ENCODE measurements at places on chromosomes 4 and X.

- no peak for DNase-seq
These were observed 8.9 kb downstream of the POLA1 start for GRCh38 chrX:24702362-24703184.

DNA sequence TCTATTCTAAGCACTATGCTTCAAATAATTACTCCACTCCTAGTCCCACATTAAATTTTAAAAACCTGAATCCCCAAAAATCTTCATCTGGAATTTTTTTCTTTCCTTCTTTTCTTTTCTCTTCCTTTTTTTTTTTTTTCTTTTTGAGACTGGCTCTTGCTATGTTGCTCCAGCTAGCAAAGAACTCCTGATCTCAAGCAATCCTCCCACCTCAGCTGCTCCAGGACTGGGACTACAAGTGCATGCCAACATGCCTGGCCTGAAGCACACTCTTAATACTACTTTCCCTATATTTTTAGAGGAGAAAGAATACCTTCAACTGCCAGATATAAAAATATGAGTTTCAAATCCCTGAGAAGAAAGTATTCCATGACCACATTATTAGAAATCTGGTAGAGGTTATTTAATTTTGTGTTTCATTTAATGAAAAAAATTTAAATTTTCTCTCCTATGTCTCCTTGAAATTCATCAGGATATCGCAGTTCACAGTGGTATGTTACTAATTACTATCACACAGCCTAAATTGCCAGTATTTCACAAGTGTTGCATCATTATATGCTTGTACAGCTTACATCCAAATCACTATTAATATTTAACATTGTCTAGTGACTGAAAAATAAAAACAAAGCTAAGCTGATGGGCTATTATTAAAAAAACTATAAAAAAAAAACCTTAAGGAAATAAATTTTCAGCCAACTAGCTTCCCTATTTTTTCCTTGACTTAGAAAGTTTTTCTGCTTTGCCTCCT is 227.8 kb downstream of the NAF1 start:
- DNase-seq: no peak

GRCh38 chr4:20313237-20314030 is 61.7 kb downstream of the SLIT2 start:
- no peak for DNase-seq

DNA sequence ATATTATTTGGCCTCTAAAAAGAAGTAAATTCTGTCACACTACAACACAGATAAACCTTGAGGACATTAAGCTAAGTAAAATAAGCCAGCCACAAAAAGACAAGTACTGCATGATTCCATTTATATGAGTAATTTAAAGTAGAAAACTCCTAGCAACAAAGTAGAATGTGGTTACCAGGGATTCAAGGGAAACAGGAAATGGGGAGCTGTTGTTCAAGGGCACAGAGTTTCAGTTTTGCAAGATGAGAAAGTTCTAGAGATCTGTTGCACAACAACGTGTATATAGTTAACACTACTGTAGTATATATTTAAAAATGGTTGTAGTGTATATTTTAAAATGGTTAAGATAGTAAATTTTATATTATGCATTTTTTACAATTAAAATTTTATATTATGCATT is 25.4 kb downstream of the SEC31A start:
- no peak for DNase-seq

DNA sequence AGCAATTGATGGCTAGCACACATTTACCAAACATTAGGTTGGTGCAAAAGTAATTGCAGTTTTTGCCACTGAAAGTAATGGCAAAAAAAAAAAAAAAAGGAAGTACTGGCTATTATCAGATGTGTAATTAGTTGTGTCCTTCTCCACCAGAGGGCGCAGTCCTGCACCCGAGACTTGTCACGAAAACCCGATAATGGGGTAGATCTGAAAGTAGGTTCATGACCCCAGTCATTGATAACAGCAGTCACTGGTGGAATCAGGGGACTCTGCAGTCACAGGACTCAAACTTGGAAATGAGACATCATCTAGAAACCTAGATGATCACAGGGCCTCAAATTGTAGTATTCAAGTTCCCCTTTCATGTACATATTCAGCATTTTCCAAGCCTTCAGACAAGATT is 13.1 kb upstream of the ACOT9 start:
- peak; percentile 47 for DNase-seq

DNA sequence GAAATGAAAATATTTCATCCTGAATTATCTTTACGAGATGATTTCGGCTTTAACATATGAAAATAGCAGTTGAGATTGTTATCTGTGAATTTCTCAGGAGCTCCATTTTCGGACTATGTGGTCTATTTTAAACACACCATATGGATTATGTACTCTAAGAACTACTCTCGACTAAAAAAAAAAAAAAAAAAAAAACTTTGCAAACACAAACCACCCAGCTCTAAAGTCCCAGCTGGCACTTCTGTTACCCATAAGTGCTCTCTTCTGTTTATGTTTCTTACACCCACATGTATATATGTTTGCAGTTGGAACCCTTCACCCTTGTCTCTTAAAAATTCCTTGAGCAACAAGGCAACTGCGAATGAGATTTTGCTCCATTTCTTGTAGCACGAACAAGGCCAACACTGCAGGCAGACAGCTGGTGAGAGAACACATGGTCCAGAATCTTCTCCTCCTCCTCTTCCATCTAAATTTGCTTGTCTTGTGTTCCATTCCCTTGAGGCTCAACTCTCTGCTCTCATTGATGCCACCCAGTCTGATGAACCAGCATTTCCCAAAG is 172.7 kb upstream of the HCCS start:
- DNase-seq: no peak

DNA sequence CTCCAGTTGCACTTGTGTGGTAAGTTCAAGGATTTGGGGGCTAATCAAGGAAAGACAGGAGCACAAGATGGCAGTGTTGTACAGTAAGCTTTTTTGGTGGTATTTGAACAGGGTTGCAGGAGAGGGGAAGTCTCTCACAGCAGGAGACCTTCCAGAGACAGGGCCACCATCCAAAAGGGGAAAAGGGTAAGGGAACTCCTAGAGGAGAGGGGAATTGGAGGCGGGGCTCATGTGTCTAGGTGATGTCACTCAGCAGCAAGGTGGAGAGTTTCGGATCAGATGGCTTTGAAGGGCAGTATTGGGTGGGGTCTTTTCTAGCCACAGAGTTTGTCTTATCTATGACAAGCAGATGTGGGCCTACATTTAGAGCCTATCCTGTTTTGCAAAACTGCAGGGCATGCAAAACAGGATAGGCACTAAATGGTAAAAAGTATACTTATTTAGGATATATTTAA is 13.4 kb upstream of the RNF175 start:
- no peak for DNase-seq

DNA sequence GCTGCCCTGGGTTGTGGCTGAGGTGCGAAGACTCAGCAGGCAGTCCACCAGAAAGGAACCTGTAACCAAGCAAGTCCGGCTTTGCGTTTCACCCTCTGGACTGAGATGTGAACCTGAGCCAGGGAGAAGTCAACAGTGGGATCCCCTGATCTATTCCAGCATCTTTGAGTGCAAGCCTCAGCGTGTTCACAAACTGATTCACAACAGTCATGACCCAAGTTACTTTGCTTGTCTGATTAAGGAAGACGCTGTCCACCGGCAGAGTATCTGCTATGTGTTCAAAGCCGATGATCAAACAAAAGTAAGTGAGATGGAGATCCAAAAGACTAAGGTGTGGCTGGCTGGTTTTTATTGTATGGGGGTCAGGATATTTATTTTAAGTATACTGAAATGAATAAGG is 11.3 kb downstream of the TBC1D1 start:
- DNase-seq: no peak

DNA sequence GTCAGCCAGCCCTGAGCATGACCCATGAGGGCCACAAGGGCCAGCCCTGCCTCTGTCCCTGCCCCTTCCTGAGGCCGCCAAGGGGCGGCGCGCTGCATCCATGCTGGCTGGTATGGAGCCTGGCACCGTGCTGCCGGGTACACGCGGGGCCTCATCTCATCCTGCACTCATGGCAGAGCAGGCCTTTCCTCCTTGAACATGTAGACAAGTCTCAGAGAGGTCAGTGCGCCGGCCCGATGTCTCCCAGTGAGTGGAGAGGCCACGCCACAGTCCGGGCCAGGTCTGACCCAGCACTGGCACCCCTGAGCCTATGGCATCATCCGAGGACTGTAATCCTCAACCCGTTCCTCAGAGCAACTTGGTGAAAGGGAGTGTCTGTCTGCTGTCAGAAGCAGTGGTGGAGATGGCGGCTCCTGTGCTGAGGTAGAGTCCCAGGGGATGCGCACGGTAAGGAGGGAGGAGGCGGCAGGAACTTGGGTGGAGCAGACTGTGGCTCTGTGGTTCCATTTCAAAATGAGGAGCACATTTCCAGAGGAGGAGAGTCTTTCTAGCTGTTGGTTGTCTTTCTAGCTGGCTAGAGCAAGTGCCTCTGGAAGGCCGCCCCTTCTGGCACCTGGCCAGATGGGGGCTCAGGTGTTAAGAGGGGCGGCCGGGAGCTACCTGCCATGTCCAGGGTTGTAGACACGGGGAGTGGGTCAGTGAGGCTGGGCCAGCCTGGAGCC is 32.8 kb downstream of the TRMT44 start:
- DNase-seq: no peak

GRCh38 chr4:145404761-145405160 is 76.9 kb upstream of the SMAD1 start:
- DNase-seq: no peak

- no peak for DNase-seq
These were observed 100.7 kb upstream of the HCCS start for GRCh38 chrX:11010476-11010875.

DNA sequence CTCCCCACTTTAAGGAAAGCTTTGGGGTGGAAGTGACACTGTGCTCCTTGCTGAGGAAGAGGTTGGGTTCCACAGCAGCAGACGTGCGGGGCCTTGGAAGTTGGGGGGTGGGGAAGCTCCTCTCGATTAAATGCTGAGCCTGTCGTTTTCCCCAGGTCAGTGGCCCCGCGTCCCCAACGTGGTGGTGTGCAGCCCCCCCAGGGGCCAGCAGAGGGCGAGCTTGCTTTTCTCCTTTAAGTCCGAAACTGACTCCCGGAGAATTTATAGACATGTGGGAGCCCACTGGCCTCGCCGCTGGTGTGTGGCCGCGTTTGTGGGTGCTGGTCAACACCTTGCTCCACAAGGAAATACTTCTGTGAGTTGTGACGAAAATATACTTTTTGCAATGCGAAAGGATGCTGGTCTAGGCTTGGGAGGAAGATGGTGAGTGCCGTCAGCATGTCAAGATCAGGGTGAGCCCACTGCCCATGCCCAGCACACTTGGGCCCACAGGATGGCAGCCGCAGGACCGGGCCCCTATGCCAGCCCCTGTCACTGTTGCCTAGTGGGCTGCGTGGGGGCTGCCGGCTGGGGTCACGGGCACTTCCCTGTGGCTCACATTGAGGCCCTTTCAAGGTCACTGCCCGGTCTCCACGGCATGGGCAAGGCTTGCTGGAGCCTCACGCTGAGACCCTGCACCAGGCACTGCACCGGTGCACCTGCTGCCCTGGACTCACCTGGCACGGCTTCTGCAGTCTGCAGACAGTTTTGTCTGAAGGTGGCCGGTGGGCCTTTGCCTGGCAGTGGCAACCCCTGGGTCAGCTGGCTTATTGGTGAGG is 9.4 kb downstream of the UVSSA start:
- peak; percentile 65 for DNase-seq

DNA sequence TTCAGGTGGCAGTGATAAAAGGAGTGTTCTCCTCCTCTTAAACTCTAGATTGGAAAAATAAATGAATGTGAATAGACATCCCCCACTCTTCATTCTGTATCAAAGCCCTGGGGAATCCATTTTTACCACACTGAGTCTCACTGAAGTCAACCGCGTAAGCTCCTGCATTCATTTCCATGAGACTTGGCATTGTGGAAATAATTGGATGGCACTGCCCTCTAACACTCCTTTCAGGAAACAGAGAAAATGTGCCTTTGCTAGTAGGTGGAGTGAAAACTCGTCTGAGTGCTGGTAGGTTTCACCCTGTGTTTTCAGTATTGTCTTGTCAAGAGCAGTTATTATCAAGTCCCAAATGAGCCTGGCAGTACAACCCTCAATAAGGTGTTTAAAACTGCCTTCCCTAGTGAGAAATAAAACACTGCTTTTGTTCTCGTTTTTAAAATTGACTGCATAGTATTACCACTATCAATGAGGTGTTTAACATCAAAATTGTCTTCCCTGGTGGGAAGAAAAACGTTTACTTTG is 9.7 kb upstream of the CDKN2AIP start:
- no peak for DNase-seq

GRCh38 chr4:11801466-11802446 is 373.1 kb upstream of the HS3ST1 start:
- DNase-seq: no peak

GRCh38 chr4:110034026-110034393 is 121.3 kb downstream of the EGF start:
- no peak for DNase-seq

DNA sequence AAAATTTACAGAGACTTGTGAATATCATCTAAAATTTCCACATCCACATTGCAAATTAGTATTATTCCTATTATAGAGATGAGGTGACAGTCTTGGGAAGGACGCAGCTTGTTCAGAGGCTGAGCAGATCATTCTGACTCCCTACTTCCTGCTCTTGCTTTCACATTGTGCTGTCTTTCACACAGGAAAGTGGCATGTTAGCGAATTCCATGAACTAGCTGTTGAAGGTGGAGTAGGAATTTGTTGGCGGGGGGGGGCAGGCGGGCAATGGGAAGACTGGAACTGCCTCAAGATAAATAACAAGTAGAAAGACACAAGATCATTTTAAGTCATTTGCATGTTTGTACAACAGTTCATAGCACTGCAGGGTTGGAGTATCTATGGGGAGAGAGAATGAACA is 2.3 kb downstream of the PF4V1 start:
- DNase-seq: no peak

- no peak for DNase-seq
These were observed 11.2 kb upstream of the CPXCR1 start for GRCh38 chrX:88735835-88736234.

GRCh38 chr4:38125816-38126215 is 165.6 kb downstream of the PTTG2 start:
- no peak for DNase-seq

Data from CD4-positive, alpha-beta T cell (primary cell).